ENCODE measurements at places on chromosomes 13 and 19.

- no peak for DNase-seq
Measured at GRCh38 chr19:55633861-55634260, 6.9 kb upstream of the ZNF580 start.

- no peak for DNase-seq
Measured at GRCh38 chr13:97695684-97696083, 257.8 kb upstream of the IPO5 start.

DNA sequence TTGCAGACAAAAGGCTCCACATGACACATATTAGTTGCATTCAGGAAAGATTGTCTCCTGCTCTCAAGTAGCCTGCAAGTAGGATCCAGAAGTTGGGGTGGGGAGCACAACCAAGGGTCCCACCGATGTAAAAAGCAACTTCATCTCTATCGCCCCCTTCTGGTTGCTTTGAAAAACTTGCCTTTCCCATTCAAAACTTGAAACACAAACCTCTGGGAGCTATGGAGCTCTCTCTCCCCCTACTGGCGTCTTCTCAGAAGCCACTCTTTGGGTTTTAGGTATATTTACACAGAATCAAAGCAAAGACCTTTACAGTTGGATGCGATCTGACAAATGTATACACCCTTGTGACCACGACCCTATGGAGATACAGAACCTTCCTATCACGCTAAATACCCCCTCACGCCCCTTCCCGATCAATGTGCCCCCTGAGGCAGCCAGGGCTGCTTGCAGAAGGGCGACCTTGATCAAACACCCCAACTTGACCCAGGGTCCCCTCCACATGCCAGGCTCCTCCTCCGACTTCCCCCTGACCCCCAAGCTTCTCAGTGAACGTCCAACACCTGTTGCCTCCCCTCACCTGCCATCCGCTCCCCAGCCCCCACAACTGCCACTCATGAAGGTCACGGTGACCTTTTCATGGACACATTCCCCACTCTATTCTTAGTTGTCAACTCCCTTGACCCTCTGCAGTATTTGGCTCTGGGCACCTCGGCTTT, 10.1 kb downstream of the NOSIP start:
- peak; percentile 44 for DNase-seq

DNA sequence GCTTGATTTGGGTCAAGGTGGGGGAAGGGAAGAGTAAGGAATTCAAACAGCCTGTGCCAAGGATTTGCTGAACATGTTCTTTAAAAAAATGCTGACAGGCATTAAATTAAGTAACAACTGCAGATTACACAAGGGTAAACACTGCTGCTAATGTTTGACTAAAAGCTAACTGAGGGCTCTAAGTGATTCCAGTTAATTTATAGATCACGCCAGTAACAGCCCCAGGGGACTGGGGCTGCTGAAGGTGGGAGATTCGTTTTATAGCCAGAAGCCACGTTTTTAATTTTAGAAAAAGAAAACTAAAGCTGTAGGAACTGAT, 321.7 kb downstream of the DLEU7 start:
- no peak for DNase-seq

GRCh38 chr13:75364131-75364713, 117.7 kb downstream of the TBC1D4 start:
- DNase-seq, result no peak

- DNase-seq, result no peak
Measured at GRCh38 chr19:41776700-41777099, 19.7 kb upstream of the CEACAM3 start.

GRCh38 chr19:46586294-46586693, 14.8 kb upstream of the CALM3 start:
- DNase-seq, result no peak

DNA sequence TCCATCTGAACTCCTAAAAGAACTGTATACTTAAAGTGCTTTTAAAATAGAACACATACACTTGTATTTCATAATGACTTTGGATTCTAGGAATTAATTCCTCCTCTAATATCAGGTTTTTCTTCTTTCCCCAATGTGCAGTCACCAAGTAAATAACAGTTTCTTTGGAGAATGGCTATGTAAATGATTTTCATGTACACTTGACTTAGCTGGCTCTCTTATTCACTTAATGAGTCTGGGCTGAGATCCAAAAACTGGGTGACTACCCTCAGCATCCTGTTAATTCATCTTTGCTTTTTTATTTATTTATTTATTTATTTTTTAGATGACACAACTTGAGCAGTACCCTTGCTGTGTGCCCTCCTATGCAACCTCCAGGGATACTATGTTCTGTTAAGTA, 1003.7 kb downstream of the SLITRK1 start:
- DNase-seq, result no peak

- peak; percentile 35 for DNase-seq
Measured at GRCh38 chr19:42563352-42564210, 31.1 kb downstream of the CEACAM8 start.

DNA sequence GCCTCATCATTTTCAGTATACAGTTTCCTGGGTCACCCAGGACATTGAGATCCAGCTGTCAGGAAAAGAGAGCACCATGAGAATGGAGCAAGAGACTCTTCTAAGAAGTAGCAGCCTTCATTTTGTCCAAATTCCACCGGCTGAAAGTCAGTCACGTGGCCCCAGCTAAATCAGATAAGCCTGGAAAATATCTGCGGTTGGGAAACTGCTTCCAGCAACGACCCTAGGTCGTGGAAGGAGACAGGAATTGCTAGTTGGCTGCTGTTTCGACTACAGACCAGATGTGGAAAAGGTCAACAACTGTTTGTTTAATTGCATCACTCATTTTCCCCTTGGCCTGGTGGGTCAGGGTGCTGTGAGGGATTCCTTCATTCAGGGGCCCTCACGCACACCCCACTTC, 107.0 kb downstream of the ZNF536 start:
- DNase-seq, result no peak

GRCh38 chr13:112752711-112753541, 63.1 kb downstream of the ATP11A start:
- peak; percentile 45 for DNase-seq

- no peak for DNase-seq
Measured at GRCh38 chr19:9658769-9659168, 16.1 kb downstream of the ZNF562 start.

- DNase-seq, result peak; percentile 34
Measured at GRCh38 chr19:42285541-42285941, 16.4 kb upstream of the PRR19 start.

DNA sequence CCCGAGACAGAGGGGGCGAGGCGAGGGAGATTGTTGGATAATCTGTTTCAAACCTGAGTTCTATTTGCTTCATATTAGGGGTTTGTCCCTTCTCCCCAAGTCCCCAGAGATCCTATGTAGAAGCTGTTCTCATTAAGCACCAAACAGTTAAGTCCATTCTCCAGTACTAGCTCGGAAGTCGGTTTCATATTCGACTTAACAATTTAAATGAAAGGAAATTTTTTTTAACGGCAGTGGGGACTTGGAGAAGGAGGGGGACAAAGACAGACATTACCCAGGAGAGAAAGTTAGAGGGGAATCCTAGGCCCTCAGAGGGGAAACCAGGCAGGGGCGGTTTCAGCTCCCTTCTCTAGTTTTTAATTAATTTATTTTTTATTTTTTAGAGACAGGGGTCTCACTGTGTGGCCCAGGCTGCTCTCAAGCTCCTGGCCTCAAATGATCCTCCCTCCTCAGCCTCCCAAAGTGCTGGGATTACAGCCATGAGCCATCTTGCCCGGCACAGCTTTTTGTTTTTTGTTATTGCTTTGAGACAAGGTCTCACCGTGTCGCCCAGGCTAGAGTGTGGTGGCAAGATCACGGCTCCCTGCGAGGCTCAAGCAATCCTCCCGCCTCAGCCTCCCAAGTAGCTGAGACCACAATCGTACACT, 13.7 kb upstream of the TLE2 start:
- no peak for DNase-seq

DNA sequence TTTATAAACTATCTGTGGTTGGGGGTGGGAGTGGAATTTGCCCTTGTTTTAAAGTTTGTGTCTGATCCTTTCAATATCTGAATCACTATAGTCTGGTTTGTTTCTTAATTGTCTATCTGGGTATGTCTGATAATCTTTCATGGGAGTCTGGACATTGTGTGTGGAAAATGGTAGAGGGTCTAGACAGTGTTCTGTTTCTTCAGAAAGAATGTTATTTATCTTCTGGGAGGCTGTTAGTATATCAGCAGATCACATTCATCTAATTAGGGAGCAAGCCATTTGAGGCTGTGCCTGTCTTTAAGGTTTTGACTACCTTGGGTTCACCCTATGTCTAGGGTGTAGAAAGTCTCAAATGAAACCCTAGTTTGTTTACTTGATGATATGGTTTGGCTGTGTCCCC, 110.5 kb downstream of the NDFIP2 start:
- no peak for DNase-seq

DNA sequence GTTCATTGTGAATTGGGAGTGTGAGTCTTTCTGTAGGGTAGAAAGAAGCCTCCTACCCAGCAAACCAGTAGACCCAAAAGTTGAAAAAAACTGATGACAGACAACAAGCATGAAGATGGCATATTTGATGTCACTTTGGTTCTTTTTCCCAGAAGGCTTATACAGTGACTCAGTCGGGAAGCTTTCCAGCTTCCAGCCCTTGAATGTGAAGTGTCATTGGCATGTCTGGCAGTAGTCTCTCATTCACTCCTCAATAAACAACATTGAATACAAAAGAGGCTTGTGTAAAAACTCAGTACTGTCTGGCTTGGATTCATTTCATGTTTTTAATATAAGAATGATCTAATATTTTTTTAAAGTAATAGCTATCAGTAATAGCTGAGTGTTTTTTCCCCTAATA, 68.7 kb downstream of the IPO5 start:
- no peak for DNase-seq

- DNase-seq, result no peak
Measured at GRCh38 chr19:7729211-7729610, 2.7 kb downstream of the CLEC4G start.

GRCh38 chr13:46179491-46179908, 2.5 kb downstream of the LCP1 start:
- peak; percentile 57 for DNase-seq

DNA sequence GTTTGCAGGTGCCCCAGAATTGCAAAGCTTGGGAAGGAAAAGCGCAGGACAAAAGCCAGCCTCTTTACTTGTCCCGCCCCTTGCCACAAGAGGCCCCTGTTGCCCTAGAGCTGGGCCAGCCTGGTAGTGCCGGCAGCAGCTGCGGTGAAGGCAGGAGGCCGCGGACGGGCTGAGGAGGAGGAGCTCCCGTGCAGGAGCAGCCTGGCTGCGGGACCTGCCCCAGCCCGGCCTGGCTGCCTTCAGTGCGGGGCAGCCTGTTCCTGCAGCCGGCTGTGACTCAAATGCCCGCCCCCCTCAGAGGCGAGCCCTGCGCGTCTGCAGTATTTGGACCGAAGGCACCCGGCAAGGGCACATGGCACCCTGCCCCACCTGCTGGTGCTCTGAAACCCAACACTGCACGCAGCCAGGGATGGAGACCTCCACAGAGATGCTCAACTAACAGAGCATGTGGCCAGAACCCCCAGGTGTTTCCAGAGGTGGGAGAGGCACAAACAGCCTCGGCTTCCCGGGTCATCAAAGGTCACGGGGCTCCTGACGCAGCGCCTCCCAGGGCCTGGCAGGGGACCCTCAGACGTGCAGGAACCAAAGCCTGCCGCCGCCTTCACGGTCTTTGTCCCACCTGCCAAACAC, 29.7 kb downstream of the NAXD start:
- peak; percentile 79 for DNase-seq

GRCh38 chr13:74074723-74075122, 59.5 kb downstream of the KLF12 start:
- DNase-seq, result no peak

DNA sequence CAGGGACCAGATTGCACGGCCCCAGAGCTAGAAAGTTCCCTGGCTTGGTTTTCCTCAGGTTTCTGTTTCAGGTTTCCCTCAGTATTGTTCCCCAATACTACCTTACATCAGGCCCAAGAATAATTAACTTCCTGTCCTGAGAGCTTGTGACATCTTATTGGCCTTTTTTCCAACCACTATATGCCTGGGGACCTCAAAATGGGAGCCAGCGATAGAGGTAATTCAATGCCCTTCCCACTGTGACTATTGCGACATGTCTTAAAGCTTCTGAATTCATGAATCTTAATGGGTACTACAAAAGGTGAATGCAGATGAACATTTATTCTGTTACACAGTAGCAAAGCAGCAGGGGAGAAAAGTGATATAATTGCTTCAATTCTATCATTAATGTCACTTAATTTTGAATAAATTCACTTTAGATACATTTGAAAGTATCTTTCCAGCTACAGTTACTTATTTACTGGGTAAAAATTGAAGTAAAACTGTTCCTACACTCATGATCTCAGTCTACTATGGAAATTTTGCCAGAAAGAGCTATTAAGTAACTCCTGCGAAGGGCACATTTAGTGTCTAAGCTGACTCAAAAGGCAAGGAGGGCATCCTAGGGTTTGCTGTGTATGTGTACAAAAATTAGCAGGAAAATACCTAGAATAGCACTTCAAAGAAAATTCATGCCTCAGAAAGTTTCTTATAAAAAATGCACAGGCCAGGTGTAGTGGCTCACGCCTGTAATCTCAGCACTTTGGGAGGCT, 4.1 kb downstream of the CRYL1 start:
- DNase-seq, result no peak

- DNase-seq, result no peak
Measured at GRCh38 chr13:22903301-22903700, 277.5 kb upstream of the SGCG start.

DNA sequence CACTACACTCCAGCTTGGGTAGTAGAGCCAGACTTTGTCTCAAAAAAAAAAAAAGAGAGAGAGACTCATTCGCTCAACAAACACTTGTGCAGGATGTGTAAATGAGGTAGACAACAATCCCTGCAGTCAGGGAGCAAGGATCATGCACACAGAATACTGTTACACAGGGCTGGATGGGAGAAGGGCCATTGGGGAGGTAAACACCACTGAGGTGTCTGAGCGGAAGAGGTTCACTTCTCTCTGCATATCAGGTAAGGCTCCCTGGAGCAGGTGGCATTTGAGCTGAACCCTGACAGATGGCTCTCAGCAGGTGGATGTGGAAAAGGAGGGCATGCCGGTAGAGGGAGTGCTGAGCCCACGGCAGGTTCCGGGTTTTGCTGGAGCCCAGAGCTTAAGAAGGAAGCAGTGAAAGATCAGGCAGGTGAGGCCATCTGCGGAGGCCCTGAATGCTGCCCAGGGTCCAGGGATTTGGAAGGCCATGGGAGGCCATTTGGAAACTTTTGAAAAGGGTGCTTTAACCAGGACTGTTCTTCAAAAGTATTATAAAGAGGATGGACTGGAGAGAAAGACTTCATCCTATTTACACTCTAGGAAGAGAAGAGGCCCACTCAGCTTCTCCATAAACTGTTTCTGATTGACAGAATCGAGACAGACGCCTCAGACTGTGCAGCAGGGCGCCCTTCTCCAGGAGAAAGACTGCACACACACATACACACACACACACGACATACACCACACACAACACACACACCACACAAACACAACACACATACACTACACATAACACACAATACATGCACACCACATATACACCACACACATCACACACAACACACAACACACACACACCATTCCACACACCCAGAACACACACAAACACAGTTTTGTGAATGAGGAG, 199.4 kb downstream of the USP12 start:
- DNase-seq, result no peak

- DNase-seq, result no peak
Measured at GRCh38 chr19:29833614-29834261, 21.9 kb downstream of the CCNE1 start.

- no peak for DNase-seq
Measured at GRCh38 chr13:42571895-42572294, 2.1 kb upstream of the TNFSF11 start.

- DNase-seq, result no peak
Measured at GRCh38 chr13:25816239-25816638, 235.6 kb downstream of the SHISA2 start.

All from left ventricle myocardium superior (tissue), 1 donor.